ENCODE measurements at places on chromosomes 13 and 19.

DNA sequence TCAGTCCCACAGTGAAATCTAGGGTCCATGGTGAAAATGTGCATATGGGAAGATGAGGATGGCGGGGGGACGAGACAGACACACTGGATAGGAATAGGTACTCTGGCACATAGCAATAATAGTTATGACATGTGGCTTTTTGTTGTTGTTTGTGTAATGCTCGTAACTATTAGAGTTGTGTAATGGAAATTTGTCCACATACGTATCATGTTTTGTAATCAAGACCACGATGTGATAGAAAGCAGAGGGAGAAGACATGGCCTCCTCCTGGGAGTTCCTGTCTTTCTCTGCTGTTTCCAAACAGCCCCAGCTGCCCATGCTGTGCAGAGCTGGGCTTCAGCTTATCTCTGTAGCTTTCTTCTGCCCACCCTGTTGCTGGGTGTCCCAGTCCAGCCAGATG is 185.3 kb upstream of the TMTC4 start:
- no peak for DNase-seq

- no peak for DNase-seq
Measured at GRCh38 chr13:39879286-39880035, 224.0 kb downstream of the COG6 start.

DNA sequence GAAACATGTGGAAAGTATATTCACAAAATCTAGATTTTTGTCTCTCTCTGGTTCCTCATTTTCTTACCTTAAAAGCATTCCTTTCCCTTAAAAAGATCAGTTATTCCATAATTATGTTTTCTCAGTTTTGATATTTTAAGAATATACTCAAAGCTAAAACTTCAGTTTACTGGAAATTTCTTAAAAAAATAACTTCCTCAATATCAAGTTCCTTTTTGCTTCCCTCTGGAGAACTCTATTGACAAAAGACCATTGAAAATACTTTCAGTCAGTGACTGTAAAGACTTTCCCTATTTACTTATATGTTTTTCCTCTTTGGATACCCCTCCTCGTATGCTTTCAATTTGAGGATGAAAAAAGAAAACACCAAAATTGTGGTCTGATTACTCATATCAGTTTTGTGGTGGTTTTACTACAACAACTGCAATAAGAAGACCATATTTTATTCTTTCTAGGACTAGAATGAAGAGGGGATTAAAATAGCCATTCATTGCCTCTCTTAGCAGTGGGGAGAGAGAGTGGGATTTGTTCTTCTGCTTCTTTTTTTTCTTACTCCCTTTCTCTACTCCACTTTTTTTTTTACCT is 113.2 kb downstream of the ESD start:
- DNase-seq = no peak

GRCh38 chr19:16100524-16100923 is 11.2 kb upstream of the RAB8A start:
- DNase-seq = no peak

DNA sequence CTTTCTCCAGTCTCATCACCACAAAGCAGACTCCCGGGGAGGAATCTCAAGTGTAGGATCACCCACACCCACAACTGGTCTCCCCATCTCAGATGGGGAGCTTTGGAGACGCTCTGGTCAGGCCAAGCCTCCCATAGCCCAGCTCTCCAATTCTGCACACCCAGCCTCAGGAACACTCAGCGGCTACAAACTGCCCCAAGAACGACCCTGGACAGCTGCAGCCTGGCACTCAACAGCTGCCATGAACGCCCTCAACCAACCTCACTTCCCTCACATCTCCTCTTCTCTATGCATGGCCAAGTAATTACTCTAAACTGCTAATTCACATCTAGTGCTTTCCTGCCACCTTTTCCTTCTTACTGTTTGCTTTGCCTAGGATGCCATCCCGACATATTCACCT is 42.6 kb downstream of the DZIP1 start:
- no peak for DNase-seq

DNA sequence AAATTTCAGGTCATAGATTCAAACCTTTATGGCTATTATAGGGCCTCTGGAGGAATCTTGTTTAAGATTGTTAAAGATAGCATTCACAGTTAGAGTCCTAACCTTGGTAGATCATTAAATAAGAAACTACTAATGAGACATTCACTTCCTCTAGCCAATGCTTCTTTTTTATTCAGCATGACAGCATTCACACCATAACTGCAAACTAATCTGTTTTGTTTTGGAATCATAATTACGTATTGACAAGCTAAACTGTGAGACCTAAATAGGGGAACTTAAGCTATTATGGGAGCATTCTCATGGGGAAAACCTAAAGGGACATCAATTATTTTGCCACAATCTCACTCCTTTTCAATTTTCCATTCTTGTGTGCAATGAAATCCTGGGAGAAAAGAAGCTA is 653.8 kb downstream of the PCDH9 start:
- no peak for DNase-seq

- no peak for DNase-seq
Measured at GRCh38 chr19:2983351-2984214, 6.2 kb downstream of the TLE6 start.

- DNase-seq = peak; percentile 13
Measured at GRCh38 chr13:105908586-105908985, 626.9 kb downstream of the EFNB2 start.

GRCh38 chr13:114089341-114089740 is 43.1 kb downstream of the RASA3 start:
- DNase-seq = no peak

GRCh38 chr19:4059891-4060620 is 6.6 kb downstream of the ZBTB7A start:
- no peak for DNase-seq

GRCh38 chr13:110557610-110558305 is 3.8 kb downstream of the RAB20 start:
- no peak for DNase-seq

DNA sequence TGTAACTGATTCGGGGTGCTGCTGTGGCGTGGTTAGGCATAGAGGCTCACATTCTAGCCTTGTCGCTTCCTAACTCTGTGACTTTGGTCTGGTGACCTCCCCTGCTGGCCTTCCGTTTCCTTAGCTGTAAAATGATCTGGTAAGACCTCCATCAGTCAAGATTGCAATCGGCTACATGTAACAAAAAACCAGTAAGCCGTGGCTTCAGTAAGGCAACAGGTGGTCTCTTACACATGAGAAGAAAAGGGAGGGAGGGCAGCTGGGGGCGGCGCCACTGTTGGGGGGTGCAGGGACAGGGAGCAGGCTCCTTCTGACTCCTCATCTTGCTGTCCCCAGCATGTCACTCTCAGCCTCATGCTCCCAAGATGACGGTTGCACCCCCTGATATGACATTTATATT is 148.0 kb downstream of the SIPA1L3 start:
- DNase-seq = peak; percentile 6

DNA sequence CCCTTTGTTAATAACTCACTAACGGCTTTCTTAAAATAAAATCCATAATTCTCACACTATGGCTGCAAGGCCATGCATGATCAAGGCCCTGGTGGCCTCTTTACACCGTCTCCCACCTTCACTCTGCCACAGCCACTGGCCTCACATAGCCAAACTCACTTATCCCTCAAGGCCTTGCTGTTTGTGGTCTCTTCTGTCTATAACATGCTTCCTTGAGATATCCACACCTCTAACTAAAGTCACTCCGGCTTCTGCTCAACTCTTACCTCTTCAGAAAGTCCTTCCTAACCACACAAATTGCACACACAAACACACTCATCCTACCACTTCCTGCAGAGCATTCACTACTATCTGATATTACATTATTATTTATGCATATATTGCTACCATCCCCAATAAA is 262.5 kb downstream of the DIAPH3 start:
- DNase-seq = peak; percentile 21

DNA sequence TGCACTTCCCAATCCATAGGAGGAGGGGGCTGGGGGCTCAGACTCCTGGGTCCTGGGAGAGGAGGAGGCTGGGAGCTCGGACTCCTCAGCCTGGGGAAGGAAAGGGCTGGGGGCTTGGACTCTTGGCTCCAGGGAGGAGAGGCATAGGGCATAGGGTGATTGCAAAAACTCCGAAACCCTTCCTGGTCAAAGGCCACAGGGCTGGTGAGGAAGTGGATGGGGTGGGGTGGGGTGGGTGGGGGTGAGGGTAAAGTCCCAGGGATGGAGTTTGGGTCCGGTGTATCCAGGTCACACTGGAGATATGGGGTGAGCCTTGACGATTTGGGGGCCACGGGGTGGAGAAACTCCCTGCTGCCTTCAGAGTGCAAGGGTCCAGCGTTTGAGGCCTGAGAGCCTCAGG is 2.8 kb downstream of the MYH14 start:
- no peak for DNase-seq

- peak; percentile 66 for DNase-seq
Measured at GRCh38 chr19:46193678-46194077, 35.9 kb upstream of the IGFL1 start.

DNA sequence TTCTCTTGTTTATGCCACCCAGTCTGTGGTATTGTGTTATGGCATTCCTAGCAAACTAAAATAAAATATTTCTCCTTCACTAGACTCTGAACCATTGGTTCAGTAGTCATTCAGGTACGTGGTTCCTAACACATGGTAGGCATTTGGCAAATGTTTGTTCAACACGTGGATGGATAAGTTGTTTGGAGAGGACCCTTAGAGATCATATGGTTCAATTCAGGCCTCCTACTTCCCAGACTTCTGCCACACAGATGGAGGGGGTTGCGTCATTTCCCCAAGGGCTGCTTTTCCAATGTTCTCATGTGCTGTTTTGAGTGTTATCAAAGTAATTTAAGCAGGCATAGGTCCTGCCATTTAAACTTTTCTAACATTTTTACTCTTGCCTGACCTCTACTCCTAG is 6.7 kb downstream of the CXCL17 start:
- no peak for DNase-seq

DNA sequence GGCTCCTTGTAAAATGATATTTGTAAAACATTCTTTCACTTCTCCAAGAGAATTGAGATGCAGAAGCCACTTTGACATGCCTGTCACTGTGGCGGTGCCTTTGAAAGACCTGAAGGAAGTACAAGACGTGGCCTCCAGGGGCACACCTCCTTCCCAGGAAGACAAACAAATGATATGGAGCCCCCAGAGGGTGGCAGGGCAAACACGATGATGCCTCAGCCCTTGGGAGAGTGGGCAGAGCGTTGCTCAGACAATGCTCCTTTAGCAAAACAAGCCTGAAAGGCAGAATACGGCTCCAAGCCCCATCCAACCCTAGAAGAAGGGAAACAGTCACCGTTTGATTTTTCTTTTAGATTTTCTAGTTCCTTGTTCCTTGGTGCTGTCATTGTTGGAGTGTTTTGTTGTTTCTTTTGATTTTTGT is 9.2 kb upstream of the ATP12A start:
- peak; percentile 73 for DNase-seq

DNA sequence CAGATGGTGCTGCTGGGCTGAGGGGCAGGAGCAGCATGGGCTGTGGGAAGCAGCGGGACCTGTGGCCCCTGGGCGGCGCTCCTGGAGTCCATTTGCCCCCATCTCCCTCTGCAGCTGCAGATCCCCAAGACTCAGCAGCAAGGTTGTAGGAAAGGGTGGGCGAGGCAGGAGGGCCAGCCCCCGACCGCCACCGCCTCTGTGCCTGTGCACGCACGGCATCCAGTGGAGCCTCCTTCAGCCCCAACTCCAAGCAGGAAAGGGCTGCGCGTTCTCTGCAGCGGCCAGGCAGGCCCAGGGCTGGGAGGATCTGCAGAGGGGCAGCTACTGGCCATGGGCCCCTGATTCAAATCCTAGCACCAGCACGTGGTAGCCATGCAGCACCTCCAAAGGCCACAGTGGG is 20.8 kb downstream of the DPF1 start:
- no peak for DNase-seq

DNA sequence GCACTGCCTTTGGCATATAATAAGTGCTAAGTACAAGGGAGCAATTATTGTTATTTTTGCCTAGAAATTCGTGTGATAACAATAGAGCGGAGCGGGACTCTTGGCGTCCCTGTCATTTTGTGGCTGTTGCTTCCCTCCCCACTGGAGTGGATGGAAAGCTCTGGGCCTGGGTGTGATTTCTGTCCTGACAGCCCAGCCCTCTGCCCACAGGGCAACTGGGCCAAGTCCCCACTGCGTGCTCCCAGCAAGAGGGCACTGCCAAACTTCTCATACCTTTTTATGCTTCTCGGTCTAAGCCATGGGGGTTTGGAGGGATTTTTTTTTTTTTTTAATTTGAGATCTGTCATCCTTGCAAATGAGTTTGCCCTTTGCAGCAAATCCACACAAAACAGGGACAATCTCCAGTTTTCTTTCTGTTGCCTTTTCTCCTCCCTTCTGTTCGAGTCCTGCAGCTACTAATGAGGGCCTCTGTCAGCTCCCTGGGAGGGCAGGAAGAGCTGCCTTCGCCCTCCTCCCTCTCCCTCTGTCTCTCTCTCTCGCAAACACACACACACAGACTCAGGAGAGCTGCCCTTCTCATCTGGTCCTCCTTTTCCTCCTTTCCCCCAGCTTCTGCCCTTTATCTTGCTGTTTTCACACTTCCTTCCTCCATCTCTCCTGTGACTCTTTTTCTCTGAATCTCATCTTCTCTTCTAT is 103.9 kb downstream of the DNAJC15 start:
- DNase-seq = no peak

- no peak for DNase-seq
Measured at GRCh38 chr13:59447031-59447430, 716.7 kb downstream of the DIAPH3 start.

DNA sequence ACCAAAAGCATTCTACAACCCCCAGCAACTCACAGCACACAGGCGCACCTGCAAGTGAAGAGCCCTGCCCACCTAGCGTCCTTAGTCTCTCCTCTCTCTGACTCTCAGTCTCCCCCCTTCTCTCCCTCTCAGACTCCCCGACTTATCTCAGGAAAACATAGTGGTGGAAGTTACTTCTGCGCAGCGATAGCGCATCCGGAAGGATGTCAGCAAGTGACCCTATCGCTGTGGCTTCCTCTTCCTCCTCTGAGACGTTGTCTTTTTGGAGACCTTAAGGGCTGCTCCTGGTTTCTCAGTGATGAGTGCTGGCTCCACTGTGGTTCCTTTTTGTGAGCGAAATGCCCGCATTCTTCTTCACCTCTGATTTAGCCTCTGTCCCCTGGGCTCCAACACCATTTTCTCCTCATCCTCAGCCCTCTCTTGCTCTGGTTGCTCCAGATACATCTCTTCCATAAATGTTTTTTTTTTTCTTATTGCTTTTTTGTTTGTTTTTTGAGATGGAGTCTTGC is 1.4 kb upstream of the YIF1B start:
- peak; percentile 93 for DNase-seq

- no peak for DNase-seq
Measured at GRCh38 chr13:22861958-22862466, 318.8 kb upstream of the SGCG start.

GRCh38 chr13:45185286-45185685 is 15.6 kb downstream of the KCTD4 start:
- DNase-seq = no peak

- DNase-seq = peak; percentile 18
Measured at GRCh38 chr19:52679598-52679997, 41.4 kb upstream of the ZNF83 start.

DNA sequence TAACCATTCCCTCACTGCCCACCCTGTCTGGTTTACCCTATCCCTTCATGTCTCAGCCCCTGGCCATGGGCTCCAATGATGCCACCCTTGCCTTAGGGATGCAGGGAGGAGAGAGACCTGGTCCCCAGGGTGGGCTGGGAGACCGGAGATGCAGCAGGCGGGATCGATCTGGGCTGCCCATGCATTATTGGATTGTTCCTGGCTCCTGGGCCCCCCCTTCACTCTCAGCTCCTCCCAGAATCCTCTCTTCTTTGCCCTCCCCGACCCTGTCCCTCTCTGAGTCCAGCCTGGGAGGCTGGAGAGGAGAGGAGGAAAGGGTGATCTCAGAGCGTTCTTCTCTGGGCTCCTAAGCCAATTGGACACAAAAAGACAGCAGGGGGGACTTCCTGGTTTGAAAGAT is 5.8 kb downstream of the KASH5 start:
- no peak for DNase-seq

- DNase-seq = no peak
Measured at GRCh38 chr13:40496035-40496810, 170.2 kb downstream of the FOXO1 start.
